ENCODE measurements at places on chromosomes 7 and 10.

- DNase-seq, result no peak
Measured at GRCh38 chr7:132160611-132161532, 415.4 kb downstream of the PLXNA4 start.

- no peak for DNase-seq
Measured at GRCh38 chr7:1665549-1666316, 4.3 kb upstream of the ELFN1 start.

GRCh38 chr7:114405427-114405826 lies 9.2 kb upstream of the FOXP2 start:
- no peak for DNase-seq

- no peak for DNase-seq
Measured at GRCh38 chr7:42091461-42092291, 145.3 kb downstream of the GLI3 start.

DNA sequence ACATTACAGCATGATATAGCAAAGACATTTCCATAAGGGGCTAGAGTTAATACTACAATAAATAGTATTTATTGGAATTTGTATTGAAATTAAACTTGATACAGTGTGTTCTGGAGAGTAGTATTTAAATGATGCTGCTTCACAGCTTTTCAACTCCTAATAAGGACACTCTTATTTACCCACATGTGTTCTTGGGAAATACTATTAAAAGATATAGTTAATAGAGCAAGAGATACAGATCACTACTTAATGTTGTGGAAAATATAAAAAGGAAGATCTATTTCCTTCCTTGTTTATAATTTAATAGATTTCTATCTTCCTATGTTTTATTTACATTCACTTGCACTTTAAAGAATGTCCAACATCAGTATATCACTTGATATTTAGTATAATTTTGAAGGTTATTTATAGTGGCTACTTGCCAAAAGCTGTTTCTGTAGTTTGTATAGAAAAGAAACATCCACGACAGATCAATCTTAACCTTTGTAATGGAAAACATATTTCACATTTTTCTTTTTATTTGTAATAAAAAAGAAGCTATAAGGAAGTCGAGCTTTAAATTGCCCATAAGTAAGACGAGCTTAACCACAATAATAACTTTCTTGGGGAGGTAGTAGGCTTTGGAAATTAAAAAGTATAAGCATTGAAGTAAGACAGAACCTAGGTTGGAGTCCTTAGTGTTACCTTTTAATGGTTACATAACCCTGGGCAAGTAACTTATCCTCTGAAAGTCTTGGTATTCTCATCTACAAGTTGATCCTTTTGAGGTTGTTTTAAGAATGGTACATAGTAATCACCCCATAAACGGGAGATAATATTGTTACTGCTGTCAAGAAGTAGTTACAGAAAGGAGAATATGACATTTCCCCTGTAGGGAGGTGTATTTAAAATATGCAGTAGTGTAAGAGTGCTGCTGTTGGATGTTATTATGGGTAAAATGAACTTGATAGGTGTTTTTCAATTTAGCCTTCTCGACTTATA lies 32.8 kb downstream of the CPED1 start:
- no peak for DNase-seq

DNA sequence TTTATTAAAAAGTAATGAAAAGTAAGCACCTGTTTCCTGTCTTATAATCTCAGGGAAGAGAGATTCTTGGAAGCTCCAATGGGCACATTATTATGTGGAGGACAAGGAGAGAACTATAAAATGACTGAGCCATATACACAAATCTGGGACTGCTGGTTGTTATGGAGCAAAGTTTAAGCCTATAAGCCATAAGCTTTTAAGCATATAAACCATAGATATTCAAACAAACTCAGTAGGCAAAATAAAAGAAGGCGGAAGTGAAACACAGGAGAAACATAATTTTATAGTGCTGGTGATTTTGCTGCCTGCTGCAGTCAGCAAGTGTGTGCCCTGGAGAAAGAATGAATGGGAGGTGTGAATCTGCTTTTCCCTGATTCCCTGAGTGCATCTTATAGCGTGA lies 274.4 kb downstream of the KIF20B start:
- no peak for DNase-seq

GRCh38 chr7:150398965-150399320 lies 19.8 kb downstream of the ZNF775 start:
- no peak for DNase-seq

DNA sequence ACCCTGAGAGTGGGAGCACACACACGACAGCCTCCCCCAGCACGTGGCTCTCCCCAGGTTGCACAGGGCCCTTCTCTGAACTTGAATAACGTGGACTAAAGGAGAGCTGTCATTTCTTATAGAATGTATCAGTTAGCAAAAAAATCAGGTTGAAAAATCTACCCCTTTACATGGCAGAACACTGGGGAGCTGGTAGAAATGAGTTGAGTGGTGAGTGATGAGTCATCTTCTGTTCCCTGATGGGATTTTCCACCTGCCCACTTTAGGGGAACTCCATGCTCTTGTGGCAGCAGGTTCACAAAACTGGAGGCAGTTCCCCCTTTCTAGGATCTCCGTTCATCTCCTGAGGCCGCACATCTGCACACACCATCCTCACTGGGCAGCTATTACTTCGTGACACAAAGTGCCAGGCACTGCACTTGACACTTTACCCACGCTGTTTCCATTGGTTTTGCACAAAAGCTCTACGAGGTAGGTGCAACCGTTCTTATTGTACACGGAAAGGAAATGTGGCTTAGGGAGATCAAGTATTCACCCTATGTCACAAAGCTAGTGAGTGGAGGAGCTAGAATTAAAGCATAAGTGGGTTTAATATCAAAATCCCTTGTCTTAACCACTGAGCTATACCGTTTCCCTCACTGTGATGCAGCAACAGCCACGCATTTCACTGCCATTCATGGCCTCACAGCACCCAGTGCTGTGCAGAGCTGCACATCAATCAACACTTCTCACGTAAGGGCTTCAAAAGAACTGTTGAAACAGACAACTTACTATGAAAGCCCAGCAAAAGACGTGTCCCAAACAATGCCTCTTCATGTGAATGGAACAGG lies 80.2 kb downstream of the RNF216 start:
- peak; percentile 31 for DNase-seq

DNA sequence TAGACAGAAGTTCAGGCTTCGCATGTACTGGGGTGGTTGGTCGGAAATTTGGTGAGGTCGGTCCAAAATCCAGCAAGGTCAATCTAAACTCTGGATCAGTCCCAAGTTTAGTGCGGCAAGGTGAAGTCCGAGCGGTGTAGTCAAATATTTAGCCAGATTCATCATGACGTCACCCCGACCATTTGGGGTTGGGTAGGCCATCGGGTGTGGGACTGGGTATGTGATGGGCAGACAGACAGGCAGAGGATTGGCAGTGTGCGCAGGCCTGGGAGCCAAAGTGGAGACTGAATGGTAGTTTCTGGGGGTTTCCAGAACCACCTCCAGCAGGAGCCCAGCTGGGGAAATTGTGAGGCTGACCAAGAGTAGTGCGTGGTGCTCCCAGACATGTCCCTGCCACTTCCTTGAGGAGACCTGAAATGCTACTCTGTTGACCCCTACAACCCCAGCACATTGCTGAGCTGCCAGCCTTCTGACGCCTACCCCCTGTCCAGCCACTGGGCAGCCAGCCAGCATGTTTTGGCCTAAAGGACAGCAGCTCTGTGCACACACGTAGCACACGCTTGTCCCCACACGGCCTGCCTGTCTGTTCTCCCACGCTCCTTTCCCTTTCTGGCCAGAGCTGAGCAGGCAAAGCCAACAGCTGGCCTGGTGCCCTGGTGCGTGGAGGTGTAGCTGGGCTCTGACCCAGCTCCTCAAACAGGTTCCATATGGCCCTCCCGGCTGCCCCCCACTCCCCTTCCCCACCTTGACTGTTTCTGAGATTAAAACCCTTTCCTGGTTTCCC lies 55.9 kb downstream of the FAM241B start:
- no peak for DNase-seq

GRCh38 chr10:48620719-48621118 lies 15.8 kb upstream of the ARHGAP22 start:
- no peak for DNase-seq
